ENCODE measurements at places on chromosomes 3 and 15.

DNA sequence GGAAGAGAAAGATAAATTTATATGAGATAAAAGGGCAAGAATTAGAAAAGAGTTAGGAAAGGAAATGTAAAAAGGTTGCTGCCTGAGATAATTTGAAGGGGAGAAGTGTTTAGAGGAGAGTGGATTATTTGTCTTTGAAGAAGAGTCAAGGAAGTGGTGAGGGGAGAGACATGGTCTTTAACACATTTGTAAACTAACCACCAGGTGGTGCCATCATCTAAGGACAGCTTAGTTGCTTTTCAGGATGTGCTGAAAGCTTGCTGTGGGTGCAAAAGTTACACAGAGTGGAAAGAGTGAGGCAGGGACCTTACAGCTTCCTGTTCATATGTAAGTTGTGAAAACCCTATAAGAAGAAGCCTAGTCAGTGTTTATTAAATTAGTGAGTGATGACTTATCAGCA lies 114.1 kb upstream of the DNAJC19 start:
- DNase-seq = peak; percentile 24

- DNase-seq = no peak
Measured at GRCh38 chr3:129702934-129703712, 96.6 kb upstream of the PLXND1 start.

DNA sequence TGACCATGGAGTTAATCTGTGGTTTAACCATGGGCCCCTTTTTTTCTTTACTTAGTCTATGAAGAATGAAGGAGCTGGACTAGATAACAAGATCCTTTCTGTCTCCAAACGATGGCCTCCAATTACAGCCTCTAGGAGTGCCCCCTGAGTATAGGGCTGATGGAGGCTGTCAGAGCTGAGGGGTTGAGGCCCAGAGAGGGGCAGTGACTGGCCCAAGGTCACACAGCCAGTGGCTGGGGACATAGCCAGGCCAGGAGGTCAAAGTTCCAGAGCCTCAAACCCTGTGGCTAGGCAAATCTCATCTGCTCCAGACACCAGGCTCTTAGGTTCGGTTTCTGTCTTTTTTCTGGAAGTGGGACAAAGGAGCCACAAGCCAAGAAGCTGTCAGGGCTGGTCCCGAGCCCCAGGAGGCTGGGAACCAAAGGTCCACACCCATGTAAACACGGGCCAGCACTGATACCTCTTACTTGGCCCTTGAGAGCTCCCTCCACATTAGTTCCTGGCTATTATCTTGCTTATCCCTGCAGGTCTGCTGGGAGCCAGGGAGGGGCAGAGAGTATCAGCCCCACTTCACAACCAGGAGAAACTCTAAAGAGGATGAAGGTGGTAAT lies 10.3 kb downstream of the RHOV start:
- no peak for DNase-seq

- no peak for DNase-seq
Measured at GRCh38 chr3:51581524-51581923, 43.0 kb downstream of the RAD54L2 start.

GRCh38 chr15:98751767-98752166 lies 103.4 kb downstream of the IGF1R start:
- no peak for DNase-seq

GRCh38 chr3:120102232-120102631 lies 8.0 kb upstream of the GSK3B start:
- no peak for DNase-seq

DNA sequence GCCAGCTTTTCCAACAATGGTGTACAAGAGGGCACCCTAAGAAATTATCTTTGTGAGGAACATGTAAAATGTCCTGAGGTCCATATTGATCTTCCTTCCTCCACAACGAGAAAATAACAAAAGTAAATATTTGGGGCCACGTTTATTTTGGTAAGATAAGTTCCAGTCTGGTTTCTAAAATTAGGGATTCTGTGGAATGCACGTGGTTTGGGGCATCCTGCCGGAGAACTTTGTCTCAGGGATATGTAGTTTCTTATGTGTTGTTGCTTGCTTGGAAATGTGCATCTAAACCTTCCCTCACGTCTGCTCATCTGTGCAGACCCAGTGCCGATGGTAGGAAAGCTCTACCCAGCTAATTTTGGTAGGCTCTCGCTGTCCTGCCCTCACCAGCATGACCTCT lies 62.8 kb downstream of the CTDSPL start:
- DNase-seq = no peak

- no peak for DNase-seq
Measured at GRCh38 chr15:80801891-80802680, 22.9 kb downstream of the CEMIP start.

GRCh38 chr15:80992441-80992840 lies 2.8 kb upstream of the MESD start:
- DNase-seq = no peak

- peak; percentile 40 for DNase-seq
Measured at GRCh38 chr3:111238885-111239284, 167.3 kb downstream of the NECTIN3 start.

DNA sequence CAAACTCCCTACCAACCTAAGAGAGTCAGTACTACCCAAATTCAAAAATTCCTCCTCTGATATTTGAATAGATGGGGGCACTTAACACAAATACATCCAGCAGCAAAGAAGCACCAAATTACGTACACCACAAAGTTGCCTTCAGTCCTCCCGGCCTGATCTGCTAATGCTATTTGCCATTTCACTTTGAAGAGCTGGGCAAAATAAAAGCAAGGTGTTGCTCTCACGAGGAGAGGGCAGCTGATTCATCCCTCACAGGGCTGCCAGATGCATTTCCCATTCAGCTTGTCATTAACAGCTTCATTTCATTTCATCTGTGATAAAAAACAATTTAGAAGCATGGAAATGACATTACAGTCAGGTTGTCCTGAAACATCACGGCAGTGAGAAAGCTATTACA lies 283.4 kb upstream of the VEPH1 start:
- DNase-seq = no peak

- DNase-seq = no peak
Measured at GRCh38 chr15:82074610-82075009, 28.8 kb upstream of the MEX3B start.

GRCh38 chr3:44232407-44232806 lies 9.3 kb upstream of the TOPAZ1 start:
- no peak for DNase-seq

DNA sequence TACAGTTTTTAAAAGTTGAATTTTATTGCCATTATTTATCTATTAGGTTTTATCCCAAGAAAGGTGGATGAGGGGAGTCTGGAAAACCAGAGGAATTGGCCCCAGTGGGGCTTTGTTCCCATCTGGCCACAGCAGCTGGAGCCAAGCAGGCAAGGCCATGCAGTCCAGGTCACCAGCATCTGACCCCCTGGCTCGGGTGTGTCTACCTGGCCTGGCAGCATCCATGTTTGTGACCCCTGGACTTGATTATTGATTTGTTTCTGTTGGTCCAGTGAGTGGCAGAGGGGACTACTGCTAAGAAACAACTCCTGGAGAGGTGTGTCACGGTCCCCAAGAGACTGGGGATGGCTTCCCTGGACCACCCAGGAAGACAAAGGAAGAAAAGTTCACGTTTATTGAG lies 111.1 kb downstream of the NUP210 start:
- no peak for DNase-seq

DNA sequence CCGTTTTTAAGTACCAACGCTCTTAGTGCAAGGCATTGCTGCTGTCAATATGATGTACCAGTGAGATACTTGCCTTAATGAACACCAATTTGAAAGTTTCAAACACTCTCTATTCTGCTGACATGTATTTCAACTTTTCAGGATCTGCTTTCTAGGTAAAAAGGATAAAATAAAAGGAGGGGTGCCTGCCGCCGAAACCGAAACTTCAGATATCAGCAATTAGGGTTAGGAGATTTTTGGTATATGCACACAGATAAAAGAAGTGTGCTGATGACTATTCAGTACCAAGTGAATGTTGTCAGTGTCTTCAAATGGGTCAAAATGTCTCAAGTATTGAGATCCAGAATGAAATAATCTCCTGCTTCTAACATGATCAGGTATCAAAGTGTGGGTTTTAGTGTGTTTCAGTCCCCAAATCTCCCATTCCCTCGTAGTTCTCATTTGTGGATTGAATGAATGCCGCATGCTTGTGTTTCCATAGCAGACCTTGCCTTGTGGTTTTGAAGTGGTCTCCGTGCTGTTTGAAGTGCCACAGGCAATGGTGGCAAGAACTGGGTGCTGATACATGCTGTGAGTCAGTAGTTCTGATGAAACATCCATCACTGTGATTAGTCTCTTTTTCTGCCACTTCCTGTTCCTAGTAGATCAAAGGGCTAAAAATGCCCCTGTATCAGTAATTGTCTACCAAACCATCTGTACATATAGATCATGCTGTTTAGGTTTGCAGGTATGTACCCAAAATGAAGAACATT lies 22.5 kb downstream of the CHST14 start:
- DNase-seq = peak; percentile 56

GRCh38 chr15:78308422-78309032 lies 9.1 kb upstream of the SKIC8 start:
- peak; percentile 71 for DNase-seq

DNA sequence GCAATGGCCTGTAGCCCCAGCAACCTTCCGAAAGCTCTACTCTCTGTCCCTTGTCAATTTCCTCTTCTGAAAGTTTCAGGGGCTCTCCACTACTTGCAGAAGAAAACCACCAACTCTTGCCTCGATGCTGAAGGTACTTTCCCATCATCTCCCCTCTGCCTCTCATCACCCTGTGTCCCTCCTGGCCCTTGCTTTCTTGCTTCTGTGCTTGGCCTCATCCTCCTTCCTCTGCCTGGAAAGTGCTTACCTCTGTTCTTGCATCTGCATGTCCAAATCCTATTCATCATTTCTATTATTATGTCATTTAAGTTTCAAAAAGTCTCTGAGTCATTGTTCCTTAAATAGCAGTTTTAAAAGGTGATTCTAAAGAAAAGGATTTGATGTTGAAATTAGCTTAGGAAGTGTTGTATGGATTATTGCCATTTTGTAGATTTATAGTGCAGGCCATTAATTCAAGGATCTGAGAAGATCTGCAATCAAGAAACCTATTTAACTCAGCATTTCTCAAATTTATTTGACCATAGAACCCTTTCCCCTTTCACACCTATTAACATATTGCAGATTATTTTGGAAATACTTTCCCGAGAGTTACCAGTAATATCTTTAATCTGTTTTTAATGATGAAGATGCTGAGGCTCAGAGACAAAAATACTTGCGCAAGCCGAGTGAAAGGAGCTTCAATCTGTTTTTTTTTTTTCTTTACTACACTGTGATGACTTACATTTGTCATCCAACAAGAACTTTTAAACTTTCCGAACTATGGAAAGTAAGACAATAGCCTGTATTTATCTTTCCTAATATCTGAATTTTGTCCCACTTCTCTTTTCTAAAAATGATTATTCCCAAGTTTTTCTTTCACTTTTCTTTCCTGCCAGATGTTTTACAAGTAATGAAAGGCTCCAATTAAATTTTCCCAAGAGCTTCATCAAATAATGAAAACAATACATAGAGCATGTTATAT lies 22.3 kb upstream of the CFAP161 start:
- no peak for DNase-seq

DNA sequence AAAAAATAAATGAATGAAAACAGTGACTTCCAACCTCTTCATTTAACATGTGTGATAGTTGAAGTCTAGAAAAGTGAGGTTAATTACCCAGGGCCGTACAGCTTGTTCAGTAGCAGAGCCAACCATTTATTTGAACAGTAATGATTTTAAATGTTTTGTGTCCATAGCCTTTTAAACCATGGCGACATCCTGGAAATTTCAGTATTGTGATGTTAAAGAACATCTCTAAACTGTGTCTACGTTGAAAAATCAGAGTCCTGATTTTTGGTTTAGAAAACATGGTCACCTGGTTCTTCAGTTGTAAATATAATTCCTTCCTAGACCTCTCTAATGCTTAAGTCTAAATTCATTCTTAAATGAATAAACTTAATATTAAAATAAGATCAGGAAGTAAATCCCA lies 14.2 kb downstream of the LPP start:
- DNase-seq = no peak

GRCh38 chr15:57100136-57100539 lies 181.7 kb downstream of the TCF12 start:
- no peak for DNase-seq

- no peak for DNase-seq
Measured at GRCh38 chr3:127114337-127115070, 78.4 kb upstream of the PRR23E start.

GRCh38 chr3:114829783-114830182 lies 317.3 kb downstream of the ZBTB20 start:
- DNase-seq = no peak

DNA sequence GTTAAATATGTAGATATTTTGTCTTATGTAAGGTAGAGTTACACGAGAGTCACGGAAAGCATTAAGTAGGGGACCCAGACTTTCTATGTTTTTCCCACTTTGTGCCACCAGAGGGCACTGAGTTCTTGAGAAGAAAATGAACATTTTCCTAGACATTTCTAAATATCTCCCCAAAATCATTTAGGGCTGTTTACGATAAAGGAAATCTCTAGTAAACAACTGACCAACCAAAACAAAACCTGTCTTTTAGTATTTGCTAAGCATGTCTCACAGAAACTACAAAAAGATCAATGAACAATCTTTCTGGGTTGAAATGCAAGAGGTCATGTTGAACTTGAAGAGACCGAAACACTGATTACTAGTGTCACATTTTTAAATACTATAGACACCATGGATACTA lies 16.1 kb downstream of the POU1F1 start:
- DNase-seq = peak; percentile 56

GRCh38 chr3:169758359-169758994 lies 6.4 kb downstream of the TERC start:
- no peak for DNase-seq

GRCh38 chr3:160801386-160802118 lies 45.5 kb downstream of the PPM1L start:
- peak; percentile 76 for DNase-seq

GRCh38 chr3:46991406-46992165 lies 12.1 kb downstream of the NBEAL2 start:
- no peak for DNase-seq

DNA sequence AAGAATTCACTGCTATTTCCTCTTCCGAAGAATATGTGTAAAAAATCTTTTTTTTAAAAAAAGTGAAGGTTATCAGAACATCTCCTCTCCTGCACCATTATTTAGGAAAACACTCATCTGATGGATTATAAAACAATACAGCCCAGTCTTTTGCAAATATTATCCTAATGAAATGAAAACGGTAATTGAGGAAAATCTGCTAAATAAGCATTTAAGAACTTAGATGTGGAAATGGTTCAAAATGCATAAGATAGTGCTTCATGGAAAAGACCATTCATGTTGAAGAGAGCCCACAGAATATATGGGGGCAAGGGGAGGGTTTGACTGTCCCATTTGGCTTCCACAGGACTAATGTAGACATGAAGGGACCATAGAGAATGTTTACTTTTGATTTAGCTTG lies 47.8 kb downstream of the ISL2 start:
- no peak for DNase-seq

DNA sequence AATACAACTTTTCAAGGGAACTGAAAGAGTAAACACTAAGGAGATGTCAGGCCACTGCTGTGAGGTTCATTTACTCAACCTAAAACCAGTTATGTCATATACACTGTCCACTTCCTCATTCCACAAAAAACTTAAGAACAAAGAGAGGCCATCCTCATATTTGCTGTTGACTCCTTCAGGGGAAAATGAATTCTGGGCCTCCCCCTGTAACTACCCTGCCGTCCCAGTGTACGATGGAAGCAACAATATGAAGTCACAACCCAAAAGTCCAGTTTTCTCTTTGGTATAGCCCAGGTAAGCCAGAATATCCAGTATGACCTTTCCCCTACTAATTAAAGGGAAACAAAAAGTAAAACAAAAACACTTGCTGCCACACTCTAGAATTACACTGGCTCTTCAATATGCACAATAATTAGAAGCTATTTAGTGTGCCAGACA lies 16.2 kb downstream of the CEP152 start:
- no peak for DNase-seq
